ENCODE measurements at places on chromosomes 12 and 14. TPM values are rescaled to one million over a fixed set of nuclear protein-coding genes. Genes with fewer than 3 reads are reported as not detected.

The PRIMA1 gene
- not detected for polyA plus RNA-seq

DNA sequence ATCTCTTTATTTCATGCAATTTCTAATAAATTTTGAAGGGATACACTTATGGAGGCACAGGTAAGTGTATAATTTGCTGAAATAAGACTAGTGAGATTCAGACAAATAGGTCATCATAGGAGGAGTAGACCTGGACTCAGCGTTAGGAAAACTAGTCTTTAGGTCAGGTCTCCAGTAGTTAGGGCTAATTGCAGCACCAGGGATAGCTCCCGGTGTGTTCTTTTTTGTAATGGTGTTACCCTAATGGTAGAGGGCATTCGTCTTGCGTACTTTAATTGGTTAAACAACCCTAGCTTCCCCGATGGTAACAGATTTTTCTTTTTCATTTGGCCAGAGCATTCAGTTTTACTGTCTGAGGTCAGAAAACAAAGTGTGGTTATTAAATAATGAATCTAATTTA lies 64.9 kb downstream of the ARID2 start:
- no peak for DNase-seq

- DNase-seq, result no peak
These were observed 7.8 kb downstream of the PELI2 start for GRCh38 chr14:56125772-56126636.

The KLRF2 gene
- polyA plus RNA-seq, result not detected

DNA sequence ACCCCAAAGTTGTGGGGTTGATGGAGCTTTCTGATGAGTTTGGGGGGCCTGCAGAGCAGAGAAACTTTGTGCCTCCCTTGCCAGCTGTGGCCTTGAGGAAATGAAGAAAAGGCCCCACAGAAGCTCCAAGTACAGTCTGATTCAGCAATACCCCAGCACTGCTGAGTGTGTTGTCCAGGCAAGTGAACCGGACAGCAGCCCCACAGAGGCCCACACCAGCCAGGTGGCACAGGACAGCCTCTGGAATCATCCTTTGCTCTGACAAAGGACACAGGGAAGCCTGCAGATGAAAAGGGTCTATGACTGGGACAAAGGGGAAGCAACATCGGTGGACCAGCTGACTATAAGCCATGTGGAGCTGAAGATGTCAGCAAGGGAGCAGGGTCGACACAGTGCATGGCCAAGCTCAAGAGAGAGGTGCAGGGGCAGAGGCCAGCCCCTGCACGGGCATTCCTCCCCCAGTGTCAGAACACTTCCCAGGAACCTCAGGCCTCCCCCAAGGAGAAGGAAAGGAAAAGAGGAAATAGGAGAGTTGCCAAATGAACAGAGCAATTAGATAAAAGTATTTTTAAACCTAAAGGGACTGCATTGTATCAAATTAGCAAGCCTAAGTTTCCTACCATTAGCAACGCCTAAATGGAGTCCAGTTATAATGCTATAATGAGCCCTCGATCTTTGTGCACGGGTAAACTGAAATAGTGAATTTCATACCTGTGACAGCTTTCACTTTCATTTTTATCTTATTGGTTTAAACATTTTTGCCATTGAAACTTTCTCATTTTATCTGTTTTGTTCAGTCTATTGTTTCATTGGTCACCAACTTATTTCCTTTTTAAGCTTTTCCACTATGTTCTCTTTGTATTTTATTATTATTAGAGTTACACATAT lies 46.3 kb upstream of the PTGDR start:
- DNase-seq, result no peak

DNA sequence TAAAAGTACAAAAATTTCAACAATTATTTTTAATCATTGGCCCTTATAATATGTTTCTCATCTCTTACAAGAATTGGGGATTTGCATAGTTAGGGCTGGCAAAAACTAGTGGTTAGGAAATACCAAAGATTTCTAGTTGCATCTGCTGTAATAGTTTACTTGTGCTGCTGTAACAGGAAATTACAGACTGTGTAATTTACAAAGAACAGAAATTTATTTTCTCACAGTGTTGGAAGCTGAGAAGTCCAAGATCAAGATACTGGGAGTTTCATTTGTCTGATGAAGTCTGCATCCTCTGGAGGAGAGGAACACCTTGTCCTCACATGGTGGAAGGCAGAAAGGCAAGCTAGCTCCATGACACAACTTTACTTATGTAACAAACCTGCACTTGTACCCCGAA lies 157.0 kb downstream of the FLRT2 start:
- DNase-seq, result no peak

The SLC6A15 gene
- polyA plus RNA-seq, result not detected

DNA sequence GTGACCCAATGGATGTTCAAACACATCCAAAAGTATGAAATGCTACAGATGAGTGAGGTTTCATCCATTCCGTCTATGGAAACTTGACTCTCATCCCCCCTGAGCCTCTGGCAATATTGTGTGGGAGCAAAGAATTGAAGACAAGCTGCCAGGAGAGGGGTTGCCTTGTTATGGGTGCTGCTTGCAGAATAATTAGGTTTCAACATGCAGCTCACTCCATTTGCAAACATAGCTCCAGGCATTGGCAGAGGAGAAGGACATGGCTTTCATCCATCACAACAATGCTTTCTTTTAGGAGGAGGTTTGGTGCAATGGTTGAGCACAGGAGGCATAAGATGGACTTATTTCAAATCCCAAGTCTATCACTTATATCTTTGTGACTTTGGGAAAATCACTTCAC lies 220.7 kb upstream of the SRRM4 start:
- no peak for DNase-seq

GRCh38 chr14:44756554-44756953 lies 205.2 kb downstream of the KLHL28 start:
- no peak for DNase-seq

DNA sequence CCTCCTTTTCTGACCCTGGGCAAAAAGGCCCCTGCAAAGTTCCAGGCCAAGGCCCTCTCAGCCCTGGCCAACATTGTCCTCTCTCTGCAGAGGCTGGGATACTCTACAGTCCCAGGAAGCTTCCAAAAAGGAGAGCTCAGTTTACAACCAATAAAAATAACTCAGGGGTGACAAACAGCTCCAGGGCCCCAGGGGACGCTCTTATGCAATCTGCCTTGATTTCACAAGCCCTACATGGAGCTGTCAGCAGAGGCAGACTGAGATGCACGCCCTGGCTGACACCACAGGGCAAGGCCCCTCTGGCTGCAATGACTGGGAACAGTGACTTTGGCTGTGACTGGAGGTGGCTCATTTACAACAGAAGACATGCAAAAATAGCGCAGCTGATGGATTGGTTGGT lies 129.0 kb upstream of the MED13L start:
- DNase-seq, result no peak

- DNase-seq, result no peak
These were observed 90.1 kb downstream of the RPAP3 start for GRCh38 chr12:47615711-47616110.

GRCh38 chr14:95260537-95261361 lies 59.0 kb downstream of the CLMN start:
- no peak for DNase-seq

DNA sequence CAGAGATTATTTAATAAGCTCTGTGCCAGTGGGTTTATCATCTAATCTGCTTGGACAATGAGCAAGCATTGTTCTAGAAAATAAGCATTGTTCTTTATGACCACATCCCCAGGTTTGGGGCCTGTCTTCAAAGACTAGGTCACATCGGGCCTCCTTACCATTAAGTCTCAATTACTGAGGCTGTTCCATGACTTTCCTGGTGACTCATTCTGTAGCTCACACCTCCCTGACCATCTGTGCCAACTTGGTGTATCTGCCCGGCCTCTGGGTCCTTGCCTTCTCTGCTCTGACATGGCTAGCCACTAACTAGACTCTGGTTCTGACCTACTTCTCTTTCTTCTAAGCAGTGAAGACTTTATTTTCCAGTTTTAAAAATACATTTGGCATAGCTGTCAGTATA lies 44.4 kb upstream of the PLEKHA5 start:
- DNase-seq, result no peak

- peak; percentile 62 for DNase-seq
These were observed 6.3 kb upstream of the LTBP2 start for GRCh38 chr14:74618078-74618952.

- no peak for DNase-seq
These were observed 70.8 kb downstream of the POLR3B start for GRCh38 chr12:106428384-106428783.

DNA sequence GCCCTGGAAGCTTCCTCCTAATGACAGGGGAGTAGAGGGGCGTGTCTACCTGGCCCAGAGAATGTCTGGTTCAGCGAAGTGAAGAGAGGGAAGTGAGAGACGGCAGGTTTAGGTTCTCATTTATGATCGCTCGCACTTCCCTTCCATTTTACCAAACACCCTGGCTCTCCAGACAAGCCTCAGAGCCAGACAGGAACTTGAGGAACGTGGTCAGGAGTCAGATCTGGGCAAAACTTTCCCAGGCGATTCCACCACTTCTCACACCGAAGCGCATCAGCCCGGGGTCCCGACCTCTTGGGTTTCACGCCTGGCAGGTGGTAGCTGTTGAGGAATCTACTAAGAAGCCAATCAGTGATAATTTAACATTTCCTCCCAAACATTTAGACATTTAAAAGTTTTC lies 21.3 kb downstream of the ACTN1 start:
- no peak for DNase-seq

DNA sequence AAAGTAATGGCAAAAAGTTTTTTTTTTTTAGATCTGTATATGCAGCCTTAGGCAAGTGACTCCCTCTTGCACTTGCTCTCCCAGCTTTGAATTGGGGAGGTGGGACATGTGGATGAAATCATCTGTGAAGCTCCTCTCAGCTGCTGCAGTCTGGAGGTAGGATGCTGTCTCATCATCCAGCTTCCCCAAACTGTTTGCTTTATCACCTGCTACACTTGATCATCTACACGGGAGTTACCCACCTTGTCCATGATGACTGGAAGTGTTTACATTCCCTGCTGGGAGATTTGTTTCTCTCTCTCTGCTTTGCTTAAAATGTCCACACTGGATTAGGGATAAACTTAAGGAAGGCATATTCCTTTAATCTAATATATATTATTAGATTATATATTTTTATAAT lies 8.5 kb upstream of the FGF23 start:
- DNase-seq, result no peak

DNA sequence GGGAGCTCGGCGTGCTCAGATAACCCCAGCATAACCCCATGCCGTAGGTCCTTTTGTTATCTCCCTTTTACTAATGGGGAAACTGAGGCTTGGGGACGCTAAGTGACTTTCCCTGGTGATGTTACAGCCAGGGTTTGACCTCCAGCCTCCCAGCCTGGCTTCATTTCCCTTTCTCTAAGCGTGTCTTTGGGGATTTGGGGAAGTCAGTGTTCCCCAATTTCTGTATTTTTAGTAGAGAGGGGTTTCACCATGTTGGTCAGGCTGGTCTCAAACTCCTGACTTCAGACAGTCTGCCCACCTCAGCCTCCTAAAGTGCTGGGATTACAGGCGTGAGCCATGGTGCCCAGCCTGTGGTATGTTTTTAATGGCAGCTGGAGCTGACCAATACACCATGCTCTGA lies 85.4 kb downstream of the PHETA1 start:
- no peak for DNase-seq

DNA sequence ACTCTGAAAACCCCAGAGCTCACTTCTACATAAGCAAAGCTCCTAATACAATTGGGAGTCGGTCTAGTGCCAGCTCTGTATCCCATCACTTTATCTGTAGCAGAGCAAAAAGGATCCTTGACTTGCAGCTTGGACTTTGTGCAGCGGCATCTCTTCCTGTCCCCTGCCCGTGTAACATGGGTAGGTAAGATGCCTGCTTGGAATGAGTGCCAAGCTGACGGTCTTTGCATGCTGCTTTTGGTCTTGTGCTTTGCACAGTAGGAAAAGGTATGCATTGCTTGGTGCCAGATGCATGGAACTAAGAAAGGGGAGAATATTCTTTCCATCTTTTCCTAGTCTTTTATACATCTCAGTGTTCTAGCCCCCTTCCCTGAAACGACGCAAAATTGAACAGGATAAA lies 6.9 kb upstream of the PLEKHH1 start:
- DNase-seq, result no peak

DNA sequence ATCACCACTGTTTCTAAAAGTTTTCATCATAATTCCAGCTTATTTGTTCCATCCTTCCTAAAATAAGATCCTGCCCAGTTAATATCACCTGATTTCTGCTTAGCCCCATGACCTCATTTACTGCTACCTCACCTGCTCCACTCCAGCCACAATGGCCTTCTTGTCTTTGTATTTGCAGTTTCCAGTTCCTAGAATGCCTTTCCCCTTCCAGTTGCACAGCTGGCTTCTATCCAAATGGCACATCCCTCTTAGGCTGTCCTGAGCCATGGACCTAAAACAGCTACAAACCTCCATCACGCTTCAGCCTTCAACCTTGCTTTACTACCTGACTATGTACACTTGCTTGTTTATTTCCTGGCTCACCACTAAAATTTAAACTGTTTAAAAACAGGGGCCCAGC lies 6.5 kb upstream of the LGMN start:
- no peak for DNase-seq

Data from naive B cell (primary cell).